ENCODE measurements at places on chromosomes 1 and 21. TPM values are rescaled to one million over a fixed set of nuclear protein-coding genes. Genes with fewer than 3 reads are reported as not detected.

DNA sequence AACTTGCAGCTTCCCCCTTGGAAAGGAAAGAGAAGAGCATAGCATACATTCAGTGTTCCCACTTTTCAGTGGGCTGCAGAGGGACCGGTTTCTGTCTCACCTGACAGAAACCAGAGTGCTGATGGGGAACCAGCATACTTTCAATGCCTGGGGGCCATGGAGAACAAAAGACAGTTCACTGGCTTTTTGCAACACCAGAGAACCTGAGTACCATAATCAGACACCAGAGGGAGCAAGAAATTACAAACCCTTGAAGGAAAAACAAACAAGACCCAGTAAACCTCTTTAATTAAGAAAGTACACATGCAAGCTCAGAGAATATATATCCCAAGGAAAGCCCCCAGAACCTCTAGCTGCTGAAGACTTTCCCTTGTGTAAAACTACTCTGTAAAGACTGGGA, 51.1 kb downstream of the CSMD2 start:
- DNase-seq: no peak

GRCh38 chr1:115210302-115210711, 121.0 kb upstream of the TSPAN2 start:
- DNase-seq: no peak

GRCh38 chr1:114270282-114270681, 116.6 kb upstream of the SYT6 start:
- DNase-seq: peak; percentile 85

Gene DNAJC6
- total RNA-seq: 4.6 TPM

DNA sequence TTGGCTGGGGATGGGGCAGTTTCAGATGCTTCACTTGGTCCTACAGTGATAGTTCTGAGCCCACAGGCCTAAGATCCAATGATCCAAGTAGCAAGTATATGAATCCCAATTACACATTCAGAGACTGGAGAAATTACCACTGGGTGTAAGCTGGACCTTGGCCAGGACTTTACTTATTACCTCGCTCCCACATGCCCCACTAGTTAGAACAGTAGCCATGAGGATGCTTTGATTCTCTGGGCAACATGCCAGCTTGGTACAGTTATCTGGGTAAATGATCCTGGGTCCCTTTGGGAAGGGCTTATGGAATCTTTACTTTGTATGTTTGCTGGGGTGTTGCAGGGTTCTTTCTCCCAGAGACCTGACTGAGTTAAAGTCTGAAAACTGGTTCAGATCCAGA, 5.0 kb upstream of the FCAMR start:
- no peak for DNase-seq

Gene PM20D1
- 0.48 TPM for total RNA-seq
